Esophagus mucosa (tissue), 1 donor: ENCODE measurements at places on chromosomes 11 and 22. TPM values are rescaled to one million over a fixed set of nuclear protein-coding genes. Genes with fewer than 3 reads are reported as not detected.

DNA sequence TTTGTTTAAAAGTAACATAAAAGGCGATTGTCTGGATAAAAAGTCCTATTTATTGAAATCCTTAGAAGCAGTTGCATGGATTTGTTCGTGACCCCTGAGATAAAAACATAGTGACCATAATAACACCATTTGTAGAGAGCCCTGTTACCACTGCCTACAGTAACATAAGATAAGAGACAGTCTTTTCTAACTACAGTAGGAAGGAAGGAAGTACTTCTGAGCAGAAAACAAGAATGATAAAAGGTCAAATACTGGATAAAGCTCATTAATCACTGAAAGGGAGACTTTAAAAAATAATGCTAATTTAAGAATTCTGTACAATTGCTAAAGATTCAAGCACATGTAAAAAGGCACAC is 47.1 kb upstream of the SOX6 start:
- no peak for ATAC-seq

DNA sequence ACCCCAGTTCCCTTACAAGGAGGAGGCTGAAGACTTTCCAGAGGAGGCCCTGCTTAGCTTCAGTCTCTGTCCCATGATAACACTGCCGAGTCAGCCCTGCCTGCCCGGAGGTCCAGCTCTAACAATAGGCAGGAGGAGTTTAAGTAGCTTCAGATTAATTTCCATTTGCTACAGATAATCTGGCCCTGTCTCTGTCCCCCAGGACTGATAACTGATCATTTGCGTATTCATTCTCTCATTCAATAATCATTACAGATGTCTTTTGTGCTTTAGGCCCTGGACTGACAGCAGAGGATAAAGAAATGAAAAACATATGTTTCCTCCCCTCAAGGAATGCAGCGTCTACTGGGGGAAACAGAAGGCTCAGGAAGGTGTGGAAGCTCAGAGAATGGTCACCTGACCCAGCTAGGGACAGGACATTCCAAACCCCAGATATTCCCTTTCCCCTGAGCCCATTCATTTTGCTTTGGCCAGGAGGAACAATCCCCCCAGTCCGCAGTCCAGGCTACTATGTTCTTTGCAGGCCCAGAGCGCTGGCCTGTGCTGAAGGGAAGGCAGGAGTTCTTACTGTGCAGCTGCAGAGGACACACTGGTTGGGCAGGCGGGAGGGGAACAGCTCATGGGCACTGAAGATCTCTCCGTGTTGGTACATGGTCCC is 20.8 kb downstream of the CHRDL2 start:
- ATAC-seq, result no peak

TMEM151A gene
- total RNA-seq, result not detected

PGA5 gene
- total RNA-seq, result not detected

DNA sequence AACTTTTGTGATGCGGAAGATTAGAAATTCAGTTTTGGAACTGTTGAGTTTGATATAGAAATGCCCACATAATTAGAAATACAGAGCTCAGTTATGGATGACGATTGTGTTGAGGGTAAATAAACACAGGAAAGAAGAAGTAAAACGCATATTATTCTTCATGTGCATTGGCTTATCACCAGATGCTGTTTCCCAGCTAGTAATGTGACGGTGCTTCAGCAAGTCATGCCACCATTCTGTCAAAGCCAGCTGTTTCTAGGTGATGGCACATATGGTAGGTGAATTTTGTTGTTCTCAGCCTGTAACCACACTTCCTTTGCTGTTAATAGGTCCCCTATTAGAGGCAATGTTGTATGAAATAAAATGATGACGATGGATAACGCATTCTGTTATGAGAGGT is 68.9 kb downstream of the C11orf65 start:
- no peak for ATAC-seq

TUBA8 gene
- 0.68 TPM for total RNA-seq

DNA sequence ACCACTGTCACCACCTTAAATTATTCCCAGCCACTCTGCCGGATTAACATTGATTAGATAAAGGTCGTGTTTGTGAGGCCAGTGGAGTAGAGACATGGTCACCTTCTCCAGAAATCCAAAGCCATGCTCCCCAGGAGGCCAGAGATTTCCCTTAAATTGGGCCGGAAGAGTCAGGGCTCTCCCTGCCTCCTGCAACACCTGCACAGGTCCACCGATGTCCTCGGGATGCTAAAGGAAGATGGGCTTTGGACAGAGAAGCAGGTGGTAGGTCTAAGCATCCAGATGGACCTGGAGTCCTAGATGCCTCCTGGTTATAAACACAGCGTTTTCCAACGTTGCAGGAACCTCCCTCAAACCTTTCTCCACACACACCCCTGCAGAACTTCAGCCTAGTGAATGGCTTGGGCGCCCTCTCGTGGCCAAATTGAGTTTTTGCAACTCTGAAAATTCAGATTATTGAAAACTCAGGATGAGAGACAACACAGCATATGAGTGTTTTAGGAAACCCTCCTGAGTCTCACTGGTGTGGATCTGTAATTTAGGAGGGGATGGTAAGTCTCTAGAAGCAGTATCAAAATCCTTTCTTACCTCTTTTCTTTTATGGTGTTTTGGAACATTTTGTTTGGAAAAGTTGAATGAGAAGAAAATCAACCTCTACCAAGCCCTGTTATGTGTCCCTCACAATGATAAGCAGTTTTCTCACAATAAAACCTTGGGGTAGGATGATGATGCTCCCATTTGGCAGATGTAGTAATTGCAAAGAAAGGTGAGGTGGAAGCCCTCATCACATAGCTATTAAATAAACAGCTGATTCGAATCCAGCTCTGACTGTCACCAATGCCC is 109.6 kb downstream of the RRAS2 start:
- peak; percentile 48 for ATAC-seq

DNA sequence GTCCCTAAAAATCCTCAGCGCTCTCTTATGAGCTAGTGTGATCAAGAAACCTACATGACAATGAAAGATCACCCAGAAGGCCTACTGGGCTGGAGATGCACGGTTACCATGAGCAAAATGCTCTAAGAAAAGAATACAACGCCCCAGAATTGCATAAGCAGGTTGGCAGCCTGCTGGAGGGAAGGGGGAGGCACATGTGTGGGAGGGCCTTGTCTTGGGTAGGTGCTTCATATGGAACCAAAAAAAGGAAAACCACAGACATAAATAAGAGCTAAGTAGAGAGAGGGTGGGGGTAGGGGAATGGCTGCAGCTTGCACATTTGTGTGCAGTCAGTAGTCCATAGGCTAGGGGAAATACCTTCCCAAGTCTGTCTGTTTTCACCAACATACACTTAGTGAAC is 2.8 kb downstream of the SIAE start:
- no peak for ATAC-seq

DNA sequence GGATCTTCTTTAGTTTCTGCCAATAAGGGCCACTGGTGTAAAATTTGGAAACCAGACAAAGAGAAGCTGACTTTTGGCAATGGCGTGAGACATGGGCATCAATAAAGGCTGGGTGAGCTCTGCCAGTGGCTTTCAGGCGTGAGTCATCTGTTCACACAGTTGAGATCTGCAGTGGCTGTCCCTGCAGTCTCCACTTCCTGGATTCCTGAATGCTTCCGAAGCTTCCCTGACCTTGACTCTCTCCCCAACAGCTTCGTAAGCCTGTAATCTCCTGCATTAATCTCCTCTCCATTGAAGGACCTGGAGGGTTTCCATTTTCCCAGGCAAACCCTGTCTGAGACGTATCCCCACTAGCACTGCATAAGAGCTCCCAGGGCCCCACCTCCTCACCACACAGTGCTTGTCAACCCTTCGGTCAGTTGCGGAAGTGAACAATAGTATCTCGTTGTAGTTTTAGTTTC is 574.7 kb downstream of the TBC1D22A start:
- ATAC-seq, result peak; percentile 90

DNA sequence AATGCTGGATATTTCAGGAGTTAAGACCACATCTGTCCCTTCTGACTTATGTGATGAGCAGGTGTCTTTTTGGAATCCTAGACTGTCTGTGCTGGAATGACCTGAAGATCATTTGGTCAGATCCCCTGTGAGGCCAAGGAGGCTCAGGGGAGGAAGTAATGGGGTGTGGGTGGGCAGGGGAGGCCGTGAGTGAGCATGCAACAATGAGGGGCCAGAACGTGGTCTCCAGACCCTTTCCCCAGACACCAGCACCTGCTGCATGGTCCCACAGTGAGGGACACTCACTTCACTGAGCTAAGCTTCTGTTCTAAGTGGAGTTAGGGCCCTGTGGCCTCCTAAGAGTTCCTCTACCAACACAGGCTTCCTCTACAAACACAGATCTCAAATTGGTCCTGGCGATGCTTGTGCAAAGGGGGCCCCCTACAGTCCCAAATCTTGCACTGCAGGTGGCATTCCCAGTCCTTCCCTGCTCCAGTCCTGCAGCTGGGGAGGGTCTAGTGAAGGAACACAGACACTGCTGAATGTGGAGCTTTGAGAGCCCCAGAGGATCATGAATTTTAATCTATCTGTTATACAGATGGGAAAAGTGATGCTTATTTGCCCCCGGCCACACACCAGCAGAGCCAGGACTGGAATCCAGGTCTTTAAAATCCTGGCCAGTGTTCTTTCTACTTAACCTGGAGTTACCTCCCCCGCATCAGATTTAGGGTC is 7.4 kb downstream of the USP2 start:
- peak; percentile 30 for ATAC-seq

DNA sequence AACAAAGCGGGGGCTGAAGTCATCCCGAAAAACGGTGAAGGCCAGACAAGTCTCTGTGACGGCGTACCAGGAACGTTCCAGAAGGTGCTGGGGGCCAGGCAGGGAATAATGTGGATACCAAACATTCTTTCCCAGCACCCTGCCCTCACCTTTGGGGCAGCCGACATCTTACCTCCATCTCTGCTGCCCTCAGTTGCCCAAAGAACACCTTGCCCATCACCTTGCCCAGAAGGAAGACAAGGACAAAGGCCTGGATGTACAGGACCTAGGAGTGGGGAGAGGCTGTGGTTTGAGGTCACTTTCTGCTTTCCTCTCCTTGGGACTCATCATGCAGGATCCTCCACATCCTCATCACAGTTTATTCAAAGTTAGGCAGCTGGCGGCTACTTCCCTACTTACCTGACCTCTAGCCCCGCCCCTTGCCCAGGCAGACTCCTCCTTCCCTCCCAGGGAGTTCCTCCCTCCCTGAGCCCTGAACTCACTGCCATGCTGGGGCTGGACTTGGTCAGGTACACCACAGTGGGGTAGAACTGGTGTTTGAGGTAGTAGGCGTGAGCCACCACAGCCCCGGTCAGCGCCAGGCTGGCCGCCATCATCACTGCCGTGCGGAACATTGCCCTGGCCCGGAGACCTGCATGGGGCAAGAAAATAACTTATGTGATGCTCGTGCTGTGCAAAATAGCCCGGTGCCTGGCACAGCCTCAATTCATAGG is 1.2 kb downstream of the SYVN1 start:
- ATAC-seq, result peak; percentile 42

- no peak for ATAC-seq
These were observed 20.5 kb downstream of the FADS2 start for GRCh38 chr11:61848631-61849030.

PKNOX2 gene
- 0.28 TPM for total RNA-seq

GRCh38 chr11:46918083-46918787 is at the start of gene LRP4:
Gene LRP4, minus strand, starts transcription at chr11:46918550. Its CDS starts 171 bp downstream, at chr11:46918379.
- ATAC-seq, result peak; percentile 32

INS gene
- total RNA-seq, result not detected

DNA sequence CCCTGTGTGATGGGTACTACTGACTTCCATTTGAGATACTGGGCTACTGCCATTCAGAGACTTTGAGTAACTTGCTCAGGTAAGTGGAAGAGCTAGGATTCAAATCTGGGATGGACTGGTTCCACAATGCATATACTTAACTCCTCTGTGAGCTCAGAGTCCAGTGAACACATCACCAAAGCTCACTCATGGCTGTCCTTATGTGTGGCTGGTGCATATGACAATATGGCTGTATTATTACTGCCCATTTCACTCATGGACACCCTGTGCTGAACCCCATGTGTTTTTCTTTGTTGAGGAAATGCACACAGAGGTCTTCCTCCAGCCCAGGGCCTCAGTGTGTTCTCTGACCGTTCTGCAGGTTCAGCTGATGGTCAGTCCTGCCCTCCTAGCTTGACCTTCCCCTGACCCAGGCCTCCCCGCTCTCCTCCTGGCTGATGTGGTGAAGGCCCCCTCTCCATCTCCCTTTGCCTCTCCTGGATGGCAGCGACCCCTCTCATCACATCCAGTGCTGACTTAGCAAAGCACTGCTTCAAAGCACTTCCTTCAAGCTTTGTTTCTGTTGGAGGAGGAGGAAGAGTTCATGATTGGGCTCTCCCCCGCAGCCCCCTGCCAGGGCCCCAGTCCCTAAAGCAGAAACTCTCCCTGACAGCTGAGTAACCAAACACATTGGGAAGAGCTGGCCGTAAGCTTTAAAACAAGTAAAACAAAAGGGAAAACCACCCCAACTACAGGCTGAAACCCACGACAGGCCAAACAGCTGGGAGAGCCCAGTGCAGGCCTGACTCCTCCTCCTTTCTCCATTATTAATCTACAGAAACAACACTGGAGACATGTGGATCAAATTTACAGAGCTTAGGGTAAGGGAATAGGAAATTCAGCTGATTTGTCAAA is 101.2 kb downstream of the NAT10 start:
- ATAC-seq, result no peak

PCNX3 gene
- total RNA-seq, result 23.8 TPM

DNA sequence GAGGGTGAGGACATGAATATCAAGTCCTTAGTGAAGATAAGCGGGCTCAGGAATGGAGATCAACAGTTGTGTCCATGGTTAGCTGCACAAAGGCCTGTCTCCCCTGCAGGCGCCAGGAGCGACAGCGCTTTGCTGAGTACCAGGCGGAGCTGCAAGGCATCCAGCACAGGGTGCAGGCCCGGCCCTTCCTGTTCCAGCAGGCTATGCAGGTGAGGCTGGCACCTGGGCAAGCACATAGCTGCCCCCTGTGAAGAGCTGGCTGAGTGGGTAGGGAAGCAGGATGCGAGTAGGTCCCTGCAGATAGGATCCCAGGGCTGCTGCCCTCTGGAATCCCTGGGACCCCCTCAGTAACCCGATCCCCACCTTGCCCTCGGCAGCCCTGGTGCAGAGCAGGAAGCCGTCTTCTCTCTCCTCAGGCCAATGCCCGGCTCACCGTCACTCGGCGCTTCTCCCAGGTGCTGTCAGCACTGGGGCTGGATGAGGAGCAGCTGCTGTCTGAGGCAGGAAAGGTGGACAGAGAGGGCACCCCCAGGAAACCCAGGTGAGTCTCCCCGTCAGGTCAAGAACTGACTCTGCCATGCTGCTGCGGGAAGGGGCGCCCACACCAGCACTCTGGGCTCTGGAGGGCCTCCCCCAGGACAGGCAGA is 2.6 kb upstream of the SART1 start:
- ATAC-seq, result no peak

DNA sequence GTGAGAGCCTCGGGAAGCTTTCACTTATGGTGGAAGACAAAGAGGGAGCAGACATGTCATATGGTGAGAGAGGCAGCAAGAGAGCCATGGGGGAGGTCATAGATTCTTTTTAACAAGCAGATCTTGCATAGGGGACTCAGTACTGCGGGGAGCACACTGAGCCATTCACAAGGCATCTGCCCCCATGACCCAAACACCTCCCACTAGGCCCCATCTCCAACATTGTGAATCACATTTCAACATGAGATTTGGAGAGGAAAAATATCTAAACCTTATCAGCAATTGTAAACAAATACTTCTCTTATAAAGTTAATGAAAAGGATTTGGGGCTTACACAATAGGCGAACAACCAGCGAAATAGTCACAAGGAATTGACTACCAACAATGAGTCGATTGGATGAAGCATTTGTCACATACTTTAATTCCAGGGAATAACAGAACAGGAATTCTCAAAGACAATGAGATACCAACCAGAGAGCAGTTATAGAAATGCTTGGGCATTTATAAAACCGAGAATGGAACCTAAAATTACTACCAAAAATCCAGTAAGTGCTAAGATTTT is 7.3 kb downstream of the DDI1 start:
- ATAC-seq, result no peak
